ENCODE measurements at places on chromosomes 2 and 18.

DNA sequence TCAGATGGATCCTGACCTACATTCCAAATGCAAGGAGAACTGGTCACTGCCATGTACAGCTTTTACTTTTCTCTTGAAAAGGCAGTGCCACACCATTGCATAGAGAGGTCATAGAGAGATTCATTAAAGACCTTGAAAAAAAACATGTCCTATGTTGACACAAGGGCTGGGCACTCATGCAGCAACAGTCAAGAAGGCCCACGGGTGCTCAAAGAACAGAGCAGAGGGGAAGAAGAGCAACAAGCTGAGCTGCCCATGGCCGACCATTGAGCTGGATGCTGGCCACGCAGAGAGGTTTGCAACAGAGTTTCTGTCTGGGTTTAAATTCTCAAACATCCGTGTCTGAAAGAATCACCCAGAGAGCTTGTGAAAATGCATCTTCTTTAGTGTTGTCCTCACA, 99.1 kb downstream of the ADD2 start:
- no peak for DNase-seq

DNA sequence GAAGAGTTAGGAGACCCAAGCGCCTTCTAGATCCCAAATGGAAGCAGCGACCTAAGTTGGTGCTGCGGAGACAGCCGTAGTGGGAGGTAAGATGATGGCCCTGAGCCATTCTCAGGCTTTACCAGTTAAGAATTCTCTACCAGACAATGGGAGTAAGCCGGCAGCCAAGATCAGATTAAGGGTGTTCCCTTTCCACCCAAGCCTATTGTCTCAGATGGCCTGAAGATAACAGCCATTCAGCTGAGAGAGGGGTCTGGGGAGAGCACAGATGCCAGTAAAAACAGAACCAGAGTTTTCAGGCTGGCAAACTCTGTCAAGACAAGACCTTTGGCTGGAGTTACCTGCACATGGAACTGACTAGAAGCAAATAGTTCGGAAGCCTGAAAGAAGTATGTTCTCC, 191.7 kb upstream of the HAAO start:
- no peak for DNase-seq

GRCh38 chr2:144379851-144380311, 140.0 kb downstream of the ZEB2 start:
- DNase-seq: no peak

GRCh38 chr2:174656676-174657176, 59.1 kb upstream of the WIPF1 start:
- no peak for DNase-seq

DNA sequence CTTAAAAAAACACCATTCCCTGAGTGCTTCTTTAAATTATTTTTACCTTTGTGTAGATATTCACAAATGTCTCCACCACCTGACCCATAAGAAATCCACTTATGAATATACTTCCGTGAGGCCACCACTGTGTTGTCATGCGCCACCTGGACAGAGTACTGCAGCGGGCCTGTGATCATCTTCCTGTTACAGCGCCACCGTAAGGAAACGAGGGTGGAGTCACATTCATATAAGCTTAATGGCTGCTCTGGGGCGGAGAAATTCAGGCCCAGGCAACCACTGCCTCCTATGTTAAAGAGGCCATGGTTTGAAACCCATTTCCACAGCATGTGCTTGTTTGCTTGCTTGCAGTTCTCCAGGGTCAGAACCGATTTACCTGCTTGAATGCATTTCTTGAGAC, 17.7 kb downstream of the PLA2R1 start:
- DNase-seq: no peak

DNA sequence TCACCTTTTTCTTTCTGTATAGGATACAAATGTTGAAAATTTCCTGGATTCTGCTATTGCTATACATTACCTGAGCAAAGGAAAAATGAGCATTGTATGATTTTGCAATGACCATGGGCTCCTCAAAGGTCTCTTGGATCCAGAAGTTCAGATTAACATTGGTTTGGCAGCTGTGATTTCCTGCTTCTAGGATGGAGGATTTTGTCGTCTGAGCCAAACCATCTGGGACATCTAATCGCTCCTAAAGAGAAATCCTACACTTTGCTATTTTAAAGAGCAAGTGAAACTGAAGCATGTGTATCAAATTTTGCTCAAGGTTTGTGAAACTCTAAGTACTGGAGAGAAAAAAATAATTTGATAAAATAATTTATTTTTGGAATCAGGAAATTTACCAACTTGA, 115.1 kb upstream of the ST6GAL2 start:
- no peak for DNase-seq

DNA sequence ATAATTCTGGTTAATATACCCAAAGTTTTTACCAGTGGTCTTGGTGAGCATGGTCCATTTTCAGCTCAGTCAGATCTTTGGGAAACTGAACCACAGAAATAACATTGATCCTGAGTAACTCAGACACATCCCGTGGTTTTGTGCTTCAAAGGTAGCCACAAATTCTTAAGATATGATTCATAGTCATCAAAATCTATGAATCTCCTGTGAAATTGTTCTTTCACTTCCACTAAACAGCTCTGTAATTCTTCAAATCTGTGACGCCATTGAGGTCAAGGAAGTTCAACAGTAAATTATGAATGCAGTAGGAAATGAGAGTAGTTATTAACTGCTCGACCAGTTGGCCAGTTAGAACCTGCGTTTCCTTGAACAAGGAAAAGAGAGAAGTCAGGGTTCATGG, 147.3 kb downstream of the IRS1 start:
- no peak for DNase-seq

DNA sequence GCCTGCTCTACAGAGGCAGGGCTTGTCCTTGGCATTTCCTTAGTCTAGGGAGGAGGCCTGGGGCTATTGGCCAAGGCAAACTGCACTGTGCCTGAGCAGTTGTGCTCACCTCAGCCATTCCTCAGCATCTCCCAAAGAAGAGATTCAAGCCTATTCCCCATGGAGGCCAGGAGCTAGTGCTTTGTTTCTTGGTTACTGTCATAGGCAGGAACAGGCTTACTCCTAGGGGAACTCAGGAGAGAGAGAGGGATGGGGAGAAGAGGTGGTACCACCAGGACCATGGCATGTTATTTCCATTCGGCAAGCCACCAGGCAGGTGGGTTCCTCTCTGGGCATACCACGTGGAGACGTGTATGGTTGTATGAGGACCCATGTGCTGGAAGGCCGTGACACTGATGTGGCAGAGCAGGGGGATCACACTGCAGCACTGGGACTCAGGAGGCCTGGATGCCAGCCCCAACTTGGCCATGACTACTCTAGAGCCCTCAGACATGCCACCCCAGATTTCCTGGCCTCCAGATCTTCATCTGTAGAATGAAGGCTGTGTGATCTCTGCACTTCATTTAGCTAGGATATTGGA, 233.7 kb downstream of the LOXHD1 start:
- no peak for DNase-seq

DNA sequence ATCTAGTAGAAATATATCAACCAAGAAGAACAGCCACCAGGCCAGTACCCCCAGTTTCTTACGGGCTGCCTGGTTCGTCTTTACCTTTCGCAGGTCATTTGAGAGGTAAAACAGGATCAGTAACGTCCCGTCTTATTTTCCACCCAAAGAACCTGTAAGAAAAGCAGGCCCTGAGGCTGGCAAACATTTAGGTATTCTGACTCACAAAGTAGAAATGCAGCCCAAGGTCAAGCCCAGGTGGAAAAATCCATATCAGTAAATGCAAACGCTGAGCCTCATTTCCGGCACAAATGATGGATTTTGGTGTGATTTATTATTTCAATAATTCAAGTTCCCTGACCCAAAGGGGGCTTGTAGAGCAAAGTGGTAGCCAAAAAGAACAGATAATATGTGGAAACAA, 171.2 kb downstream of the ZNF516 start:
- no peak for DNase-seq

DNA sequence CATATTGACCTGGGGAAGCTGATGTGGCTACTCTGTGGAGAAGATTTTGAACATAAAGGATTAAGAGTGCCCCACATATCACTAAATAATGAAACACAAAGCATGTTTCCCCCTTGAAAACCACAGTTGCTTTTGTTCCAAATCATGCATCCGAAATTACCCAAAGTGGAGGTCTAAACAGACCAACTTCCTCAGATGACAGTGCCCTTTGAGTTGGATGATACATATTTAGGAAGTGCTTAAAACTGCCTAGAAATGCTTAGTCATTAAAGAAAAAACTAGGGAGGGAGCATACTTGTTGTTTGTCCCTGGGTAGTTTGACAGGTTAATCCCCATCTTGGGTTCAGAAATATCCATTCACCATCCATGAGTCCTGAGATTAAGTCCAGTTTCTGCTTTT, 1070.3 kb downstream of the SUCLG1 start:
- DNase-seq: no peak

GRCh38 chr2:29233428-29233827, 118.2 kb downstream of the CLIP4 start:
- no peak for DNase-seq

- DNase-seq: no peak
Measured at GRCh38 chr2:27730261-27730662, 41.3 kb upstream of the MRPL33 start.

GRCh38 chr18:54119524-54120019, 104.9 kb downstream of the MBD2 start:
- DNase-seq: peak; percentile 15

- no peak for DNase-seq
Measured at GRCh38 chr2:192208848-192209247, 14.1 kb upstream of the TMEFF2 start.

DNA sequence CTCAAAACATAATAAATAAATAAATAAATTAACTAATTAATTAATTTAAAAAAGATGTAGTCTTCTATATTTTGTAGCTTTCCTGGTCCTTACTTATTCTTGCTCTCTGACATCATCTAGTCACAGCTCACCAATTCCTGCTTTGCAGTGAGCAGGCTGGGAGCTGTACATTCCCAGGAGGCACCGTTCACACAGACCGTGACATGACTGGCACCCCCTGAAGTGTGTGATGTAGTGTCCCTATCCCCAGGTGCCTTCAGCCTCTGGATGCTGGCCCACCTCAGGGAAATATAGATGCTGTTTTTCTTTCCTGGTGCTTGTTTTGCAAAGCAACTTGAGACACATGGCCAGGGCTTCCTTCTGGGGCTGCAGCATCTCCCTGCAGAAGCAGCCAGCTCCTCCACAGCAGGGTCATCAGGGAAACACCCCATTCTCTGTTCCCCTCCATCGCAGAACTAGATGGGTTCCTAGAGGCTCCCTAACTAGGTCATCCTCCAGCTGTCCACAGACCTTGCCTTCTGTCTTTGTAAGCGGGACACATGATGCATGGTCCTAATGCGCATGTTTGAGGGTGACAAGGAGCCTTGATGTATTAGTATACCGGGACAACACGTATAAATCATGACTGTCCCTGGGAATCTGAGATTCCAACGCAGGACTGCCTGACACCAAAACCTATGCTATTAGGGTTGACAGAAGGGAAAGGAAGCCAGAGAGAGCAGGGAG, 76.4 kb downstream of the RHOB start:
- DNase-seq: no peak

DNA sequence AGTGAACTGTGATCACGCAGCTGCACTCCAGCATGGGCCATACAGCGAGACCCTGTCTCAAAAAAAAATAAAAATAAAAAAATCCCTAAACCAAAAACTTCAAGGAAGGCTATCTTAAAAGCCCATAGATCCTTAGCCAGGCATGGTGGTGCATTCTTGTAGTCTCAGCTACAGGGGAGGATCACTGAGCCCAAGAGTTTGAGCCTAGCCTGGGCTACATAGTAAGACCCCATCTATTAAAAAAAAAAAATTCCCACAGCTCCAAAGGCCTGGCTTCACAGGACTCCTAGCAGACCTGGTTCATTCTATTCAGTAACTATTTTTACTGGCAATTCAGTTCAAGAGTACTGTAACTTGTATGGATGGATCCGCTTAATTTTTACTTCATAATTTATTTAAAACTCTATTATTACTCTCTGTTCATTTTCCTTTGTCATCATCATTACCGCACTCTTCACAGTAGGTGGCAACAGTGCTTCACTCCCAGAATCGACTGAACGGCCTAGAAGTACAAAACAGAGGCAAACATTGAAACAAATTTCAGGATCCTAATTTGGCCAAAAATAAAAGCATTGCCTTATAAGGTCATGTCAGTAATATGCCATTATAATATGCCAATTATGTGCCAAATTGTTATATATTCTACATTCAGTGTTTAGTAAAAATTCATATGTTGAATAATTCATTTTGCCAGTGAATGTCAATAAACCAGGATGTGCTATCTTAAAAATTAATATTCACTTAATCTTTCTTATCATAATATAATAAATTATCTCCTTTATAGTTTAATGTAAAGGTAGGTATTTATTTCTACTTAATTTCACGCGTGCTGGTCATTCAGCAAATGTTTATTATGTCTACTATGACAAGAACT, 14.3 kb upstream of the STAM2 start:
- no peak for DNase-seq

GRCh38 chr2:205681401-205682238, 681 bp upstream of the NRP2 start:
- no peak for DNase-seq

- DNase-seq: no peak
Measured at GRCh38 chr2:176106581-176107539, at the start of gene HOXD11. TSS of gene HOXD11 (plus strand) at chr2:176107280. CDS start at chr2:176107356, 76 bp downstream.

All from CD4-positive, alpha-beta T cell treated with Interleukin-6 at 100 ng/mL for 8 hours (primary cell).